ENCODE measurements at places on chromosomes 3 and 15.

- no peak for DNase-seq
These were observed 23.8 kb downstream of the RLBP1 start for GRCh38 chr15:89197503-89197971.

- DNase-seq: no peak
These were observed 199.4 kb upstream of the MRPL3 start for GRCh38 chr3:131702146-131702545.

- no peak for DNase-seq
These were observed 171.5 kb downstream of the RPLP1 start for GRCh38 chr15:69624155-69624520.

DNA sequence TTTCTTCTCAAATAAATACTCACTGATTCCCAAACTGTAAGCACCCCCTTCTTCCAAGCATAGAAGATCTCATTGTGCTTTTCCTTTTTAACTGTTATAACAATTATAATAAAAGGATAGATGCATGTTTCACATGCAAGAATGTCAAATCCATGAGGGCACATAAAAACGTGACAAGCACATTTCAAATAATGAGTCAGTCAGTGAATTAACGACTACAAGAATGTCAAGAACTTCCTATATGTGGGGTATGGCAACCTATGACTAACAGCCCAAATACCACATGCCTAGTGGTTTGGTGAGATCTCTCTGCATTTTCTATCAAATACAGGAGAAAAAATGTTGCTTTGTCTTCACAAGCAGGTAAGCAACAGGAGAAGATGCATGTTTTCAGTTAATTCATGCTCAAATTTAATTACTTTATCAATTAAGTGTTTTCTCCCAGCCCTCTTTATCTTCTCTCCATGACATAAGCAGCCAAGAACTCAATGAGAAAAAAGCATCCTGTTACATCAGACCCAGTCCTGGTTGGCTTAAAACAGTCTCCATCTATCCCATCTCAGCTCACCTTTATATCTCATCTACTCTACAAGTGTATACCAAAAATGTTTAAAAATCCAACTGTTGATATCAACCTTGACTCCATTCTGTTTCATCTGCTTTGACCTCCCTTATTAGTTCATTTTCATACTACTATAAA lies 181.5 kb upstream of the LMCD1 start:
- DNase-seq: no peak
